MCF 10A (cell line): ENCODE measurements at places on chromosomes 6 and 20.

DNA sequence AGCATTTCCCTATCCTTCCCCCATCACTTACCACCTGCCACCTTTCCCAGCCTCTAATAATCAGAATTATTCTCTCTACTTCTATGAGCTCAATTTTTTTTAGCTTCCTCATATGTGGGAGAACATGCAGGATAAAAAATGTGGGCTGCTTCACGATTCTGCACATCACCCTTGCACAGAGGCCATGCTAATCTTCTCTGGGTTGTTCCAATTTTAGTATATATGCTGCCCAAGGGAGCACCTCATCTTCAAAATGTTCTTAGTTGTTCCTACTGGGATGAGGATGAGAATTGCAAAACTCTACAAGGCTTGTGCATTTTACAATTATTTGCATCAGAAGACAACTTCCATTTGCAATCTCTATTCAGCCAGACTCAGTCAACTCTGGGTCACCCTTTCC, 58.1 kb downstream of the LAMA4 start:
- no peak for DNase-seq

DNA sequence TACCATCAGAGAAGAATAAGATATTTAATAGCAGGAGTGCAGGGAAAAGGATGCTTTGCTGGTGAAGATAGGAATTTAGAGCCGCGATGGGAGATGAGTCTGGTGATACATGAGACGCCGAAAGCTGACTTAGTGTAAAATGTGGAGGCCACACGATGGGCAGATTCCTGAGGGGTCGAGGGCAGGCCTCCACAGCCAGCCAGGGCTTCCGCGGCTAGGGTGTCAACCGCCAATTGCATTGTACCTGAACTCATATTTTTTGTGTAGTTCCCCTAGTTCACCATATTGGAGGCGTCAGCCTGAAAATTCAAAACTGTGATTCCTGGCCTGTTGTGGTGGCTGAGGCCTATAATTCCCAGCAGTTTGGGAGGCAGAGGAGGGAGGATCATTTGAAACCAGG, 8.5 kb downstream of the ETV7 start:
- no peak for DNase-seq

- DNase-seq: peak; percentile 46
Measured at GRCh38 chr6:84639396-84639795, 125.0 kb downstream of the TBX18 start.

DNA sequence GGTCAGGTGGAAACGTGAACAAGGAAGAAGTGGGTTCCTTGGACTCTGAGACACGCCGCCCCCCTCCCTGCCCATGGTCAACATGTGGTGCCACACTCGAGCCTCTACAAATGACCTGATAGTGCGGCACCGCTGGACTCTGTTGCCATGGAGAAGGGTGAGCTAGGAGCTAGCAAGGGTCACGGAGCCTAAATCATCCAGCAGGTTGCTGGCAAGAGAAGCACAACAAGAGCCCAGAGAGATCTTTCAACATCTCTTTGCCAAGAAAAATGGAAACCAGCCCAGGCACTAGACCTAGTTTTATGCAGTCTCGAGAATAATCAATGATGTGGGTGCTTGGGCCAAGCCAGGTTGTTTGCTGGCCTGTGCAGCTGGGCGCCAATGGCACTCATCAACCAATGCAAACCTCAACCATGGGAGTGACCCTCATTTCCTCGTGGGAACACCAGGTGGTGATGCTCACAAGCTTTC, 69.5 kb downstream of the NOL4L start:
- DNase-seq: no peak

DNA sequence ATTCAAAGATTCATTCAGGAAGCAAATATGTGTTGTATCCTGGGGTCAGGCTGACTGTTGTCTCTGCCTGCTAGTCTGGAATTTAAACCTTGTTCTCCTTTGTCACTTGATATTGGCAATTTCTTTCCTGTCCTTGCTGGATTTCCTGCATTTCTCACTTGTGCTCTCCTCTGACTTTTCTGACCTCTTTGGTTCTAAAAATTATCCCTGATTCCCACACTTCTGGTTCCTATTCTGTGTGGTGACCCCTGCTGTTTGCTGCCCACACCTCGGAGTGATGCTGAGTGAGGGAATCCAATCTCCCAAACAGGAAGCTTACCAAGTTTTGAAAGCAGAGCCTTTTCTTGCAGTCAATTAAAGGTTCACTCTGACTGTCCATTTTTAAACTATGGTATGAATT, 345.3 kb downstream of the CDKAL1 start:
- no peak for DNase-seq

DNA sequence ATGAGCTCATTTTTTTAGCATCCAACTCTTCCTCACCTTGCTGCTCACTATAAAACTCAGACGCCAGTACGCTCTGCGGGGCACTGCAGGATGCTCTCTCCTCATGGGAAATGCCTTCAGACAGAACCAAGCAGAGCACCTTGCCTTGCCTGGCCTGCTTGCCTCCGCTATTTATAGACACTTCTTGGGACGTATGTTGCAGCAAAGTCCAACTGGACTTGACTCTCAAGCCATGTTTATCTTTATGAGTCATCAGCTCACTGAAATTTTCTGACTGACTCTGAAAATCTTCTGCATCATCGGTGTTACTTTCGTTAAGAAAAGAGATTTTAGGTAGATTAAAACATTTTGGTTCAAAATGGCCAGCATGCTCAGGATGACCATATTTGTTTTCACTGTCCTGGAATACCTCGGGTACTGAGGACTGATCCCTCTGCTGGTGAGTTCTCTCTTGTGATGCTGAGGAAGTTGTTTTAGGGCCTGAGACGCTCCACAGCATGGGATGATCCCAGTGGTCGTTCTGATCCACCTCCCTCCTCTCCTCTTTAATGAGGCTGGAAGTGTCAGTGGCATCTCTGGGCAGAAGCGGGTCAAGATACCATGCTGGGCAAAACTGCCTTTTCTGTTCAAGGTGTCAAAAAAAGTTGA, 204.5 kb downstream of the KIF16B start:
- peak; percentile 41 for DNase-seq

DNA sequence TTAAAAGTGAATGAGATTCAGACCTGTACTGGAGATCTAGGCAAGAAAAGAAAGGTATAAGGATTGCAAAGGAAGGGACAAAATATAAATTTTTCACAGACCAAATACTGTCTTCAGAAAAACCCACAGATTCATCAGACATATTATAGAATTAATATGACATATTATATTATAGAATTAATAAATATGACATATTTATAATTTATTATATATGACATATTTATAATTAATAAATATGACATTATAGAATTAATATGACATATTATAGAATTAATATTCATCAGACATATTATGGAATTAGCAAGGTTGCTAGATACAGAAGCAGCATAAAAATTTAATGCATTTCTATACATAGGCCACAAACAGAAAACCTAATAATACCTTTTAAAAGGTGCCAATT, 44.7 kb upstream of the GNRH2 start:
- no peak for DNase-seq

DNA sequence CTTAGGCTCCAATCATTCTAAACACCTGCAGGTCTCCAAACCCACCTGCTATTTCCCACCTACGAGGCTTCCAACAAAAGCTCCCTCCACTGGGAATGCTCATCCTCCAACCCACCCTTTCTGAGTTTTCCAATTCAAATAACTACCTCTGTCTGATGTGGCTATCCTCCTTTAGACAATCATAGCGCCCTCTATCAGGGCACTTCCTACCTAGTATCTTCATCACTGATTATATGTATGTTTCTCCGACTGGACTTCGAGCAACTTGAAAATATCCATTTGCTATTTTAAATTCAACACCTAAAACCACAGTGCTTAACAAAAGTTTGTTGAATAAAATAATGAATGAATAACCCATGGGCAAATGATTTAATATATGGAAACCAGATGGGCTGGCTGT, 41.3 kb downstream of the MTFR2 start:
- no peak for DNase-seq

- peak; percentile 93 for DNase-seq
Measured at GRCh38 chr20:22795871-22796270, 211.5 kb upstream of the FOXA2 start.

- no peak for DNase-seq
Measured at GRCh38 chr6:54063228-54063539, 48.1 kb upstream of the MLIP start.

GRCh38 chr6:39353698-39354315, 31.3 kb upstream of the KCNK16 start:
- no peak for DNase-seq

DNA sequence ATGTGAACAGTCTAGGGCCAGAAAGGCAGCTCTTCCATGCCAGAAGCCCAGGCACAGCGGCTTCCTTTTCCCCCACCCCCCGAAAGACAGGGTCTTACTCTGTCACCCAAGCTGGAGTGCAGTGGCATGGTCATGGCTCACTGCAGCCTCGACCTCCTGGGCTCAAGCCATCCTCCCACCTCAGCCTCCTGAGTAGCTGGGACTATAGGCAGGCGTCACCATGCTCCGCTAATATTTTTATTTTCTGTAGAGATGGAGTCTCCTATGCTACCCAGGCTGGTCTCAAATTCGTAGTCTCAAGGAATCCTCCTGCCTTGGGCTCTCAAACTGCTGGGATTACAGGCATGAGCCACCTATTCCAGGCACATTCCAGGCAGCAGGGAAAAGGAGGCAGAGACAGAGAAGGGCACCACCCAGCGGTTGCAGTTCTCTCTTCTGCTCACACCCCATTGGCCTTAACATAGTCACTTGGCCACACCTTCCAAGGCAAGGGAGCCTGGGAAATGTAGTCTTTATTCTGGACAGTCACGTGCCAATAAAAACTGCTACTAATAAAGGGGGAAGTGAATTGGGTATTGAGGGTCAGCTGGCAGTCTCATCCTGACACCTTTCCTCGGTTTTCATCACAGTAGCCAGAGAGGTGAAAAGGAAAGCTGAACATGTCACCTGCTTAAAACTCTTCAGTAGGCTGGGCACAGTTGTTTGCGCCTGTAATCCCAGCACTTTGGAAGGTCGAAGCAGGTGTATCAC, 205.9 kb downstream of the ZMYND8 start:
- peak; percentile 88 for DNase-seq

DNA sequence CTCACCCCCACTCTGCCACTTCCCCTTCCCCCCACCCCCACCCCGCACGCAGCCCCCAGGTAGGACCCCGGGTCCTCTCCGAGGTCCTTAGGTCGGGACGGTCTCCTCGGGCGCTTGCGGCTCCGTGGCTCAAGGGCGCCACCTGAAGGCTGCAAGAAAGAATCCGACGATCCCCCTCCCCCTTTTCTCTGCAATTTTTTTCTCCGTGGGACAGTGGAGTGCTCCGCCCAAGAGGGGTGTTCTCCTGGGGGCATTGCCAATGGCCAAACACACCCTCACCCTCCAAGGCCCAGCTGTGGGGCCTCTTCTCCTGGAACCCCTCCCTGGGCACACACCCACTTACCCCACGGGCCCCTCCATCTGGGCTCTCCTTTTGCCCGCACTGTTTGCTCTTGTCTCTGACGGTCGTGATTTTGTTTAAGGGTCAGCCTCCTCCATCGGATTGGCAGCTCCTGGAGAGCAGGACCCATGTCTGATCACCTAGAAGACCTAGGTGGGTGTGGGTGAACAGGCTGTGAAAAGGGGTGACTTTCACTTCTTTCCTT, 1.1 kb upstream of the TMEM74B start:
- peak; percentile 40 for DNase-seq

GRCh38 chr6:37759221-37760144, 60.0 kb upstream of the ZFAND3 start:
- no peak for DNase-seq

DNA sequence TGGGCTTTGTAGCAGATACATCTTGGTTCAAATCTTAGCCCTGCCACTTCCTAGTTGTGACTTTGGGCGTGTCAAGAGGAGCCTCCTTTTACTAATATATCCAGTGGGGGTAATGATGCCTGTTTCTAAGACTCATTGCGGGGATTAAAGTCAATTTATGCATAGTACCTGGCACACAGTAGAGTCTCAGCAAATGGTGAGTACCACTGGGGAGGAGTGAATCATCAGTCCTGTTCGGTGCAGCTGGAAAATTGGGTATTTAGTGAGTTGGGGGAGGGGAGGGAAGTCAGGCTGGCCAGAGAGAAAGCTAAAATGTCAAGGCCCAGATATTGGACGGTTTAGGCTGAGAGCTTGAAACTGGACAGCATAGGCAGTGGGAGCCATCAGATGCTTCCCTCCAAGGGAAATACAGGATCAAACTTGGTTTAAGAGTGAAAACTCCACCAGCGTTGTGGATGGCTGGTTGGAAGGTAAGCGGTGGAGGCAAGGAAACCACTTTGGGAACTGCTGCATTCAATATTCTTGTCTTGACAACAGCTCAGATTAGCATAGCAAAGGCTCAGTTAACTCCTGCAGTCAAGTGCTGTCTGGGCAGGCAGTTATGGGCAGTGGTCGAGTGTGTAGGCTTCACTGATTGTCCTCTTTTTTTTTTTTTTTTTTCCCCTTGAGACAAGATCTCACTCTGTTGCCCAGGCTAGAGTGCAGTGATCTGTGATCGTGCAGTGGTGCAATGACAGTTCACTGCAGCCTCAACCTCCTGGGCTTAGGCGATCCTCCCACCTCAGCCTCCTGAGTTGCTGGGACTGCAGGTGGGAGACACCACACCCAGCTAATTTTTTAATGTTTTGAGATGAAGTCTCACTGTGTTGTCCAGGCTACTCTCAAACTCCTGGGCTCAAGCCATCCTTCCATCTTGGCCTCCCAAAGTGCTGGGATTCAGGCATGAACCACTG, 12.9 kb downstream of the PPP1R16B start:
- no peak for DNase-seq

DNA sequence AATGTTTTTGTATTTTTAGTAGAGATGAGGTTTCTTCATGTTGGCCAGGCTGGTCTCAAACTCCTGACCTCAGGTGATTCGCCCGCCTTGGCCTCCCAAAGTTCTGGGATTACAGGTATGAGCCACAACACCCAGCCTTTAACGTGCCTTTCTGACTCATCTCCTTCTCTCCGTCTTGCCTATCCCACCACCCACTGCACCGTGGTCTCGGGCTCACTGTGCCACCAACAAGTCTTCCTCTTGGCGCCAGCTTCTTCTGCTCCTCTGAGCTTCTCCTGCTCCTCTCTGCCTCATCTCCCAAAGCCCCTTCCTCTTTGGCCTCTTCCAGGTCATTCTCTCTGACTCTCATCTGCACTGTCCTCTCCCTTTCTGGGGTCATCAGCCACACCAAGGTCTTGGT, 41.0 kb downstream of the TMEM242 start:
- no peak for DNase-seq

DNA sequence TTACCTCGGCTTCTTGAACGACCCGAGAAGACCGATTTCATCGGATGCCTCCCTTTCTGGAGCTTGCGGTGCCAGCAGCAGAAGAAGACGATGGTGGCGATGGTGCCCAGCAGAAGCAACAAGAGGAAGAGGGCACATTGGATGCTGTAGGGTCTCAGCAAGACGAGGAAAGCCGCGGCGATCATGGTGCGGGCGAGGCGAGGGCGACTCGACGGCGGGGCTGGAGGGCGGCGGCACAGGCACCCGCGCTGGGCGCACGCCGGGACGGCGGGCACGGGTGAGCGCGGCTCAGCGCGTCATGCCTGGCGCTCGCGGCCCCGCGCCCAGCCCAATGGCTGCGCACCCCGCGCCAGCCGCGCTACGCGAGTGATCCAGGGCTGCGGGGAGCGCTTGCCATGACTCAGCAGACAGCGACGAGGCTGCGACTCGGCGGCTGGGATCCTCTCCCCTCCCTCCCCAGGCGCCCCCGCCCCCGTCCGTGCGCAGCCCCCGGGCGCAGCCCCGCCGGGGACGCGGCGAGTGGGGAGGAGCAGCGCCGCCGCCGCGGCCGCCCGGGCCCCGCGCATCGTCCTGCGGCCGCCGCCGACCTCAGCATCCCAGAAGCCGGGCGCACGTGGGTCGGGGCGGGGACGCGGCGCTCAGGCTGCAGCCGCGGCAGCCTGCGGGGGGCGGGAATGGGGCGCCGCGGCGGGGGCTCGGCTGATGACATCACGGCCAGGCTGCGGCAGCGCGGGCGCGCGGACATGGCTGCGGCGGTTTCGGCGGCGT, at the start of gene BEND6:
TSS of gene BEND6 (plus strand) at position 705 of the 768 bp plus-strand sequence. CDS start 26,704 bp downstream, outside the sequence.
- peak; percentile 63 for DNase-seq
